ENCODE measurements at places on chromosomes 16 and 17.

- no peak overlapping the region for H3K4me3 ChIP-seq
- peak overlapping the region; percentile 62 for H3K27ac ChIP-seq
- H3K27me3 ChIP-seq: no peaks in the 10 kb centered on the region
- H3K4me1 ChIP-seq: peaks cover 20% of the 10 kb centered on the region
- no peak for ATAC-seq
Measured at GRCh38 chr16:57377080-57377841, 5.0 kb downstream of the CX3CL1 start.

- no peaks in the 10 kb centered on the region for H3K27me3 ChIP-seq
- H3K36me3 ChIP-seq: no peaks in the 10 kb centered on the region
- no peak overlapping the region for H3K4me3 ChIP-seq
- H3K4me1 ChIP-seq: no peaks in the 10 kb centered on the region
- no peak overlapping the region for H3K27ac ChIP-seq
Measured at GRCh38 chr16:61900482-61900881, 135.8 kb downstream of the CDH8 start.

GRCh38 chr16:51313198-51313597 lies 162.1 kb upstream of the SALL1 start:
- H3K4me3 ChIP-seq: no peak overlapping the region
- H3K27me3 ChIP-seq: no peaks in the 10 kb centered on the region

GRCh38 chr16:88062341-88063210 lies 111.3 kb downstream of the BANP start:
- peaks cover 77% of the 10 kb centered on the region for H3K36me3 ChIP-seq
- no peak overlapping the region for H3K4me3 ChIP-seq
- peaks cover 23% of the 10 kb centered on the region for H3K4me1 ChIP-seq
- peak overlapping the region; percentile 66 for H3K27ac ChIP-seq
- no peaks in the 10 kb centered on the region for H3K27me3 ChIP-seq

GRCh38 chr17:70859829-70860228 lies 690.5 kb downstream of the KCNJ2 start:
- no peak for ATAC-seq
- no peaks in the 10 kb centered on the region for H3K27me3 ChIP-seq
- H3K4me1 ChIP-seq: no peaks in the 10 kb centered on the region
- H3K36me3 ChIP-seq: no peaks in the 10 kb centered on the region

DNA sequence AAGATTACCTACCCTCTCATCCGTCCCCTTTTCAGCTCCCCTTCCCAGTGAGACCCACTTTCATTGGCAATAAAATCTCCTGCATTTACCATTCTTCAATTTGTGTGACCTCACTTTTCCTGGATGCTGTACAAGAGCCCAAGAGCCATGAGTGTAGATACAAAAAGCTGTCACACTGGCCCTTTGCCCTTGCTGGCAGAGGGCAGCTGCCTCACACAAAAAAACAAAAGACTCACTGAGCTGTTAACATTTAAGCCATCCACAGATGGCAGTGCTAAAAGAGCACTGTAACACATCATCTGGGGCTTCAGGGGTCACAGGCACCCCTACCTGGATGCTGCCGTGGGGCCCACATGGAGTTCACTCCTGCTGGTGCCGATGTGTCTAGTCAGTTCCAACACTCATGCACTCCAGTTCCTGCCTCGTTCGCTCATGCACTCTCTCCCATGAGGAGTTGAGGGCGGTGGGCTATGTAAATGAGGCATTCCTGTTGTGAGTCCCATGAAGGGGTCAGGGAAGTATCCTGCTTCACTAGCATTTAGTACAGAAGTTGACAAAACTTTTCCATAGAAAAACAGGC lies 123.1 kb downstream of the CA10 start:
- H3K4me3 ChIP-seq: no peak overlapping the region
- H3K27me3 ChIP-seq: no peaks in the 10 kb centered on the region
- ATAC-seq: no peak
- H3K4me1 ChIP-seq: no peaks in the 10 kb centered on the region

- no peak overlapping the region for H3K4me3 ChIP-seq
- H3K4me1 ChIP-seq: no peaks in the 10 kb centered on the region
- no peak overlapping the region for H3K27ac ChIP-seq
- no peak for ATAC-seq
- no peaks in the 10 kb centered on the region for H3K36me3 ChIP-seq
Measured at GRCh38 chr17:77684803-77685798, 273.4 kb upstream of the TNRC6C start.

DNA sequence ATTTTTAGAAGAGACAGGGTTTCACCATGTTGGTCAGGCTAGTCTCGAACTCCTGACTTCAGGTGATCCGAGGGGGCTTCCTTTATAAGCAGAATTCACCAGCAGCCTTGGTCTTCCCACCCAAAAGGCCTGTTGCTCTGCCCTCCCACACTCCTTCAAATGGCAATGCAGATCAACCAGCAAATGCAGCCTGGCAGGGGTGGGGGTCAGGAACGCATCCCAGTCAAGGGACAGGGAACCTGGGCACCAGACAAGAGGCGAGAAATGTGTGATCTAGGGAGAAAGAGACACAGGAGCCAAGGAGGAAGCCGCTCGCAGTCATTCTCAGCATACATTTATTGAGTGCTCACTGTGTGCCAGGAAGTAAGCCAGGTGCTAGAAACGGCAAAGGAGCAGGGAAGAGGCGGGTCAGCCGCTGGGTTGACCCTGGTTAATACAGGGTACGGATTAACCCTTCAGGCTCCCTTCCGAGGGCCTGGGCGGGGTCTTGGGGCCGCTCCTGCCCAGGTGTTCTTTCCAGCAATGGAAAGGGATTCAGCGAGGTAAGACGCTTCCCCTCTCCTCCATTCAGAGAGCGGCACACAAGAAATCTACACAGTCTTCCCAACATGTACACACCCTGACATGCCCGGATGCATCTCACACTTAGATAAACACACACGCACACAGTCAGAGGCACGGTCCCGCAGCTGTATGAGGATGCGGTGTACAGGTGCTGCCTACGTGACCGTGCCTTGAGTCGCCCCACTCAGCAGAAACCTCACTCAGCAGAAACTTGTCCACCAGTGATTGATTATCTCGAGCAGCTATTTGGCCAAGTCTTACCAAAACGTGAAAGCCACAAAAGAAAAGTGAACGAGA lies 6.6 kb upstream of the PITPNA start:
- peaks cover 16% of the 10 kb centered on the region for H3K27me3 ChIP-seq
- H3K4me1 ChIP-seq: peaks cover 6% of the 10 kb centered on the region
- no peak for ATAC-seq
- no peak overlapping the region for H3K4me3 ChIP-seq
- no peak overlapping the region for H3K27ac ChIP-seq
- H3K36me3 ChIP-seq: no peaks in the 10 kb centered on the region

- no peak overlapping the region for H3K27ac ChIP-seq
- no peaks in the 10 kb centered on the region for H3K36me3 ChIP-seq
- no peak overlapping the region for H3K4me3 ChIP-seq
Measured at GRCh38 chr16:56748826-56749225, 18.9 kb downstream of the NUP93 start.
